Activated CD4-positive, alpha-beta T cell treated with anti-CD3 and anti-CD28 coated beads for 24 hours (primary cell): ENCODE measurements at places on chromosomes 16 and 17.

DNA sequence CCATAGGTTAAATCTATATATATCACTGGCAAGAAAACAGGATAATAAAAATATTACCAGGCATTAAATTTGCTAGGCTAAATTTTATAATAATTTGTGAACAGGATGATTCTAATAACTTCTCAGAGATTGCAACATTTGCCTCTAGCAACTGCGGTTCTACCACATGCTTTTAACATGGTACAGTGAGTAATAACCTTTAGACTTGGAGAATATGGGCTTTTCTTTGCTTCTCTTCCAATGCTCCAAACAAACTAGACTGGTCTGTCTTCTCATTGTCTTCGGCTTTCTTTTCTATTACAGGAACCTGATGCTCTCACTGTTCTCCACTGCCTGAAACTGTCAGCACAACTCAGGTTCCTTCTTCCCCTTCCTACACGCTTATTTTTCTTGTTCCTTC lies 80.6 kb downstream of the CA4 start:
- DNase-seq: no peak

- DNase-seq: no peak
Observed at GRCh38 chr17:48749621-48750553, 21.3 kb upstream of the HOXB13 start.

DNA sequence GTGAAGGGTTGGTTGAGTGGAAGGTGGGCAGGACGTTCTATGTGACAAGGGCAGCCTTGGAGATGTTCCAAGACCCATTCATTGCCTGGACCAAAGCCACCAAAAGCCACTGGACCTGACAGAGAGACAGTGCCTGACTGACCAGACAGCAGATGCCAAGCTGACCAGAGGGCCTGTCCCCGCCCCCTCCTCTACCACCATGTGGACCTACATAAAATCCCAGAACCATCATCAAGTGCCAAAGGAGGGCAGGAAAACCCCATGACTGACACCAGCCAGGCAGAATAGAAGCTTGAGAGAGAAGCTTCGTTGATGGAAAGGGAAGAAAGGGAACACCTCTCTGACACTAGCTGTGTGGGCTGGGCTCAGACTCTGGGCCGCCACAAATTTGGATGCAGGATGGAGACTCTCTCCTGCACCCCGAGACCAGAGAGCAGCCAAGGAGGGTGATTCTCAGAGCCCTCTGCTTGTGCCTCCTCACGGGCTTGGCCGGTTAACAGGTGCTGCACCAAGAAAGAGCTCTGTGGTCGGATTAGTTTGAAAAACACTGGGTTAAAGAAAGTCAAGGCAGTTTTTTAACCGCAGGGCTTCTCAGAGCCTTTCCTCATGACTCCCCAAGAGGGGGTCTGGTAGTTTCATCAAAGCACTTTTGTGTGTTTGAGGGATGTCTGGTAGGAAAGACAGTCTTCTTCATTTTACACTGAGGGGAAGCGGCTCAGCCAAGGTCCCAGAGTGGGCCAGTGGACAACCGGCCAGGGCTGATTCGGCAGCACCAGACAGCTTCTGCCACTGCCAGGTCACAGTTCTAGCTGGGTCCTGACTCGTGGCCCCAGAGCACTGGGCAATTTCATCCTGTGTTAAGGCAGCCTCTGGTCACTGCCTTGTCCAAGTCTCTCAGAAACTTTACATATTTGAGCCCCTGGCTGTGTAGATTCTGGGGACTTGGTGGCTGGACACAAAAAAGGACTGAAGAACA lies 1.7 kb downstream of the TNFRSF13B start:
- DNase-seq: no peak

- DNase-seq: no peak
Observed at GRCh38 chr17:5793157-5793556, 208.8 kb upstream of the NLRP1 start.

DNA sequence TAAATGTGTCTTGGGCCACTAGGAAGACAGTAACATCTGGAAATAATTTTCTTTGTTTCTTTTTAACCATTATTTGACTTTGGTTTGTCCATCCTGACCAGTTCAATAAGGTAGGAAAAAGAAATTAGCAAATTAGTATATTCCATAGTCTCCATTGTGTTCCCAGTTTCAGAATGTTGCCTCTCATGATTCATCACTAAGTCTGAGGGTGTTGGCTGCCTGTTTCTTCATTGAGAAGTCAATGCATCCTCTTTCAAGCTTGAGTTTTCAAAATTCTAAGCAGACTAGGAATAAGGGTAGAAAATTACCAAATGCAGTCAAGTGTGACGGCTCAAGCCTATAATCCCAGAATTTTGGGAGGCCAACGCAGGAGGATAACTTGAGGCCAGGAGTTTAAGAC lies 41.9 kb downstream of the ZFHX3 start:
- DNase-seq: no peak

DNA sequence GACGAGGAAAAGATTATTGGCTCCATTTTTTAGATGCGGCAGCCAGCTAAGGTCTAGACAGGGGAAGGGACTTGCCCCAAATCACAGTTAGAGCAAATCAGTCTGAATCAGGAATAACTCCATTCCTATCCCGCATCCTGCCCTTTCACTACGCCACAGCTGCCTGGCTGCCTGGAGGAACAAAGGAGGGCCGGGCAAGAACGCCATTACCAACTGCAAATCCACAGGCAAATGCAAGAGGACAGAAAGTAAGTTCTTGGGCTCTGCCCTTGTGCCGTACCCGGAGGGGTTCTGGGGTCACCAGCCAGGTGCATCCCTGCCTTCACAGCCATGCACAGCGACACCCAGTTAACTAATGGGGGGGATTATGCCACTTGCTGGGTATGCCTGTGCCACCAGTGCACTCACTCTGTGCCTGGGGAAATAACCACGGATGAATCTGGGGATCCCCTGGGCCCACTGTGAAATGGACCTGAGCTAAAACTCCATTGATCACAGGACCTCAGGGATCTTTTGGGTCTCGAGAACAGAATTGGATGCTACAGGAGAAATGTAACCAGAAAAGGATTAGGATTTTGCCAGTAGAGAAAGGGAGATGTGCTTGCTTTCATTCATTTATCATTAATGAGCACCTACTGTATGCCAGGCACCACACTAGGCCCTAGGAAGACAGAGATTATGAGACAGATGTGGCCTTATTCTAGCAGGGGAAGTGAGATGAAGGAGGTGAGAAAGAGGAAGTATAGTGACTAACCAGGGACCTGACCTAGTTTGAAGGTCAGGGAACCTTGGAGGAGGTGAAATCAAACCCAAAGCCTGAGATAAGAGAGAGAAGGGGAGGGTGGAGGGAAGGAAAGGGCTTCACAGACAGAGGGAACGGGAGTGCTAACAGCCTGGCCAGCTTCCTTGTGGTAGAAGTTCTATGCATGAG lies 17.7 kb downstream of the BCL7C start:
- DNase-seq: no peak

- DNase-seq: no peak
Observed at GRCh38 chr17:44132275-44132821, 8.9 kb upstream of the HDAC5 start.

GRCh38 chr17:3271072-3271848 lies 26.9 kb downstream of the OR3A1 start:
- no peak for DNase-seq

- no peak for DNase-seq
Observed at GRCh38 chr17:63151941-63152523, 186.0 kb downstream of the TANC2 start.
